AG20443 (cell line): ENCODE measurements at places on chromosomes 12 and 14.
A peak's percentile ranks its signal among the peaks of the same experiment; 100 is the strongest.

GRCh38 chr14:60862283-60862682, 118.6 kb downstream of the TRMT5 start:
- DNase-seq, result no peak

GRCh38 chr14:58200846-58201245, 897 bp downstream of the ACTR10 start:
- DNase-seq, result no peak

GRCh38 chr14:103104654-103105452, 10.3 kb downstream of the EXOC3L4 start:
- peak; percentile 82 for DNase-seq

DNA sequence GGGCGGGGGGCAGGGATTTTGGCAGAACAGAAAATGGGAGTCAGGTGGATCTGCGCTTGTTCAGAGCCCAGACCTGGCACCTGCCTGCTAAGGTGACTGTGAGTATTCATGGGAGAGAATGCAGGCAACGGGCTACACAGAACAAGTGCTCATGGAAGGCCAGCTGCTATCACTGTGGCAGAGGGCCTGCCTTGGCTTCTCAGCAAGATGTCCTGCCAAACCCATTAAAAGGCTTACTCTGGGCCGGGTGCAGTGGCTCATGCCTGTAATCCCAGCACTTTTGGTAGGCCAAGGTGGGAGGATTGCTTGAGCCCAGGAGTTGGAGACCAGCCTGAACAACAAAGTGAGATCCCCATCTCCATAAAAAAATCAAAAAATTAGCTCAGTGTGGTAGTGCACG, 21.0 kb downstream of the DIO3 start:
- DNase-seq, result no peak

- DNase-seq, result no peak
Observed at GRCh38 chr14:25375639-25376038, 325.7 kb upstream of the STXBP6 start.

DNA sequence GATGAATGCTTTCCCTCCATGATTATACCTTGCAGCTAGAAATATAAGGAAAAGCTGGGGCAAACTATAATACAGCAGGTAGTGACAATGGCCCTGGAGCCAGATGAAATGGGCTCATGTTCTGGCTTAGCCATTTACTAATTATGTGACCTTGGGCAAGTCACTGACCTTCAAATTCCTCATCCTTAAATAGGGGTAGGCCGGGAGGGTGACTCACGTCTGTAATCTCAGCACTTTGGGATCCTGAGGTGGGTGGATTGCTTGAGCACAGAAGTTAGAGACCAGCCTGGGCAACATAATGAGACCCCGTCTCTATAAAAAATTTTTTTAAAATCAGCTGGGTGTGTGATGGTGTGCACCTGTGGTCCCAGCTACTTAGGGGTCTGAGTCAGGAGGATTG, 155.4 kb downstream of the C12orf75 start:
- no peak for DNase-seq

DNA sequence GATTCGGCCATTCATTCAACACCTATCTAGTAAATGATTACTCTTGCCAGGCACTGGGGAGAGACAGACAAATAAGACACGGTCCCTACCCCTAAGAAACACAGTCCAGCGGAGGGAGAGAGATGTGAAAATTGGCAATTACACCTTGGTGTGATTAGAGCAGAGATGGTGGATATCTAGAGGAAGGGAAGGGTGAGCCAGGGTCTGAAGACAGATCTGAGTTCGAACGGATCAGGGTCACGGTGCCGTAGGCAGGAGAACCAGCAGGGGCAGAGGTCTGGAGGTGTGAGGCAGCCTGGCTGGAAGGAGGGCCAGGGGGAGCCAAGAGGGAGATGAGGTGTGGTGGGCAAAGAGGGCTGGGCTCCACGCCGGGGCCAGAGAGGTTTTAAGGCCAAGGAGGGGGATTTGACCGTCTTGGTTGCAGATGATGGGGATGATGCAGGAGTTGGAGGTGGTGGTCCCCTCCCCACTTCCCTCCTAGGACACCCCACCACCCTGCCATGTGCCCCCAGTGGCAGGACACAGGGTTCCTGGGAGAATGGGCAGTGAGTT, 27.1 kb downstream of the FAM222A start:
- DNase-seq, result no peak

- no peak for DNase-seq
Observed at GRCh38 chr14:72049462-72049861, 117.2 kb downstream of the RGS6 start.

- DNase-seq, result no peak
Observed at GRCh38 chr12:75389706-75390105, 1.2 kb upstream of the GLIPR1L2 start.

DNA sequence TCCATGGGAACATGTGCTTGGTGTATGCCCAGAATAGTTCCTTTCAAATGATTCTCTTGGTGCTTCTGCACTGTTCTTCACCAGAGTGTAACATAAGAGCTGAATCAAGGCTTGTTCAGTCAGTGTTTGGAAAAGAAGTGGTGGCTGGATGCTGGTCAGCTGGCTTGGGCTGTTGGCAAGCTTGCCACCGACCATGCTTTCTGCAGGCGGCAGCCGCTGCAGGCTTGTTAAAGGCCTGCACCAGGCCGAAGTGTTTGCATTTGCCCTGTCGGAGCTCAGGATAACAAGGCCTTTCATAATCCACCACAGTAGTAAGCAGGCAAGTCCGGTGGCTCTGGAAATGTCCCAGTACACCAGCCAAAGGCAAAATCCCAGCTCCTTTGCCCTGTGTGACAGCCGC, 26.9 kb downstream of the DAAM1 start:
- peak; percentile 83 for DNase-seq

- no peak for DNase-seq
Observed at GRCh38 chr14:90576981-90577660, 180.3 kb downstream of the CALM1 start.

GRCh38 chr12:98344046-98344930, 171.1 kb upstream of the TMPO start:
- no peak for DNase-seq
